ENCODE measurements at places on chromosomes 1 and 21.
A peak's percentile ranks its signal among the peaks of the same experiment; 100 is the strongest.

GRCh38 chr1:204633665-204634064 lies 51.9 kb downstream of the LRRN2 start:
- no peak for DNase-seq

DNA sequence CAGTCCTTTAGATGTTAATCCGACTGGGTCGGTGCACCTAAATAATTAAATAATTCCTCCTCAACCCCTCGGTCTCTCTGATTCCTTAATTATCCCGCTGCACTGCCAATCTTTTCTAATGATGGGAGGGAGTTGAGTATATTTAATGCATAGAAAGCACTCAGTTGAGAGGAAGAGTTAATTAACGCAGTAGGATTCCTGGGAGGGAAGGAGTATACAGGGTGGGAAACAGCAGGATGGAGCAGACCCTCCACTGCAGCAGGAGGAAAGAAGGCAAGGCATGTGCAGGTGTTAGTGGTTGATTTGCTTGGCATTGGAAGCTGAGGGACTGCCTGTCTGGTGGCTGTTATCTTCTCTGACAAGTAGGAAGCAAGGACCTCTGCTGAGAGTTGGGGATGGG lies 9.9 kb upstream of the REN start:
- DNase-seq, result no peak

DNA sequence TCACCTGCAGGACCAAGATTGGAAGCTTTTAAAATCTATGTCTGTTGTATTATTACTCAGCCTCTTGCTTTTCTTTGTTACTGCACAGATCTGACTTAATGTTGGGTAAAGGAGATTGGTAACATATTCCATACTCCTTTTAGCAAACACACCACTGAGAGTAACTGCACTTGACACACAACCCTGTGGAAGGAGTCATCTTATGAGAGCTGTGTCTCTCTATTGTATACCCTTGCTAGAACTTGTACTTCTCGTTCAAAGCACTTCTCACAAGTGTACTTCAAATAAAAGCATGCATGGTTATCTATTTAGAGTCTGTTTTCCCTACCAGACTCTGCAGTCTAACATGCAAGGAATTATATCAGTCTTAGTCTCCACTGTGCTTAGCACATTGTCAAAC lies 813.4 kb downstream of the ADGRL2 start:
- no peak for DNase-seq

DNA sequence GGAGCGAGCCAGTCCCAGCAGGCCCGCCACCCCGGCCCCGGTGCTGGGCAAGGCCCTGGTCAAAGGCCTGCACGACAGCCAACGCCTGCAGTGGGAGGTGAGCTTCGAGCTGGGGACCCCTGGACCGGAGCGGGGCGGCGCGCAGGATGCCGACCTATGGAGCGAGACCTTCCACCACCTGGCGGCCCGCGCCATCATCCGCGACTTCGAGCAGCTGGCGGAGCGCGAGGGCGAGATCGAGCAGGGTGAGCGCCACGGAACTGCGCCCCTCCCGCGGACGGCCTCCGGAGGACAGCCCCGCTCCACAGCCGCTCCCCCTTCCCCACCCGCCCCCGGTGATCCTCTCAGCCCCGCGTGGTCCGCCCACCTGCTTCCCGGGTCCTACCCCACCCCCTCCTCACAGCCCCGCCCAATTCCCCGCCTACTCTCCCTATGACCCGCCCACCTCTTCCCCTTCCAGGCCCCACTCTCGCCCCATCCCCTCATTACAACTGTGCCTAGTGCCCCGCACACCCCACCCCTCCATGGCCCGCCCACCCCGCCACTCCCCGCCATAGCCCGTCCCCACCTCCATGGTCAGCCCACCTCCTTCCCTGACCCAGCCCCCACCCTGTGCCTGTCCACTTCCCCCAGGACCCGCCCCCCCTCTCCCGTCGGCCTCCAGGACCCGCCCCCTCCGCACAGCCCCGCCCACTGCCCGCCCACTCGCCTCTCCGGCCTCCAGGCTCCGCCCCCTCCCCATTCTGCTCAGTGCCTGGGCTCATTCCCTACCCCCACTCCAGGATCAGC lies 52.7 kb downstream of the VWA5B1 start:
- DNase-seq, result peak; percentile 28

GRCh38 chr21:30707409-30707808 lies 11.2 kb downstream of the KRTAP21-3 start:
- DNase-seq, result no peak

- no peak for DNase-seq
Observed at GRCh38 chr1:20311289-20311688, 20.6 kb downstream of the VWA5B1 start.

DNA sequence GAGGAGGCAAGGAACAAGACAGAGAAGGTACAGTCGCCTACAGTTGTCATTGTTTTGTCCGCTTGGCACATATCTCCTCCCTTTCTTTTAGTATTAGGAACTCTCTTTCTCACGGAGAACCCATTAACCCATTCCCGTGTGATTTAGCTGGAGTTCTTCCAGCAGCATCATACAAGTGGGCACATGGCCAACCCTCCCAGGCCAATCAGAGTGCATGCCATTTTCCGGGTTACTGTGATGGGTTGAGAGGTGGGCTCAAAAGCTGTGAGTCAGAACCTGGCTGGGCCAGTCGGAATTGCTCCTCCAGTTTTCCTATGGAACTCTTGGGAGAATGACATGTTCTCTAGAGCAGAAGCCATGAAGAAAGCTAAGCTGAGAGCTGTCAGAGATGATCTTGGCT lies 83.1 kb upstream of the SOD1 start:
- no peak for DNase-seq

DNA sequence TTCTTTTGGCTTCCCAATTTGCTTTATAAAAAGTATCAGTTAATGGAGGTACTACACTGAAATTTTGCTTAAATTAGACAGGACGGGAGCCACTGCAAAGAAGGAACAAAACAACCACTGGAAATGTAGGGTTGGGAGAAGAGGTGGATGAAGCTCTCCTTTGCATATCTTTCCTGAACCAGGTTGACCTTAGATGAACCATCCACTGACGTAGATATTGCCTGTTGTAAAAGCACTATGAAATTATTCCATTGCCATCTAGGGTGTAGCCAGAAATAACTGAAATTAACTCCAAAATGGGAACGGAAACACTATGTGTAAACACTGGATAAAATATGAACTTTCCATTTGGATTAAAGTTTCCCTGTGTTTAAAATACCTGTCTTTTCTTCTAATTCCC lies 1.2 kb upstream of the ABL2 start:
- no peak for DNase-seq

- DNase-seq, result no peak
Observed at GRCh38 chr1:52686830-52687229, 11.3 kb downstream of the COA7 start.

- no peak for DNase-seq
Observed at GRCh38 chr21:23977971-23978370, 1629.3 kb downstream of the MRPL39 start.

DNA sequence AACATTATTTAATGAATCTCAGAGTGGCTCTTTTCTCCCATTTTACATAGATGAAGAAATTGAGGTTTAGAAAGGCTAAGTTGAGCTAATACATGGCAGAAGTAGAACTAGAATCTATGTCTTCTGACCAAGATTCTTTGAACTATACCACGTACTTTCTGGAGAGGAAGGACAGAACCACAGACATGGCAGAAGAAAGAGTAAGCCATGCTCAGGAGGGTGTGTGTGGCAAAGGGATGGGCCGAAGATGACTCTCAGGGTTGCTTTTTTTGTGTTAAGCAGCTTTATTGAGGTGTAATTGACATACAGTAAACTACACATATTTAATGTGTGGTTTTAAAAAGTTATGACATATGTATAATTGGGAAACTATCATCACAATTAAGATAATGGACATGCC lies 69.5 kb downstream of the PEX14 start:
- DNase-seq, result no peak

GRCh38 chr1:4218619-4219018 lies 318.5 kb upstream of the C1orf174 start:
- no peak for DNase-seq

- no peak for DNase-seq
Observed at GRCh38 chr1:98813738-98814309, 152.3 kb downstream of the SNX7 start.

GRCh38 chr1:177216587-177217202 lies 45.9 kb downstream of the BRINP2 start:
- DNase-seq, result no peak

GRCh38 chr1:207990876-207991582 lies 80.1 kb upstream of the CD34 start:
- DNase-seq, result no peak

- DNase-seq, result no peak
Observed at GRCh38 chr1:112906150-112906698, 49.8 kb downstream of the SLC16A1 start.

GRCh38 chr1:58333511-58333910 lies 213.0 kb downstream of the OMA1 start:
- DNase-seq, result no peak

DNA sequence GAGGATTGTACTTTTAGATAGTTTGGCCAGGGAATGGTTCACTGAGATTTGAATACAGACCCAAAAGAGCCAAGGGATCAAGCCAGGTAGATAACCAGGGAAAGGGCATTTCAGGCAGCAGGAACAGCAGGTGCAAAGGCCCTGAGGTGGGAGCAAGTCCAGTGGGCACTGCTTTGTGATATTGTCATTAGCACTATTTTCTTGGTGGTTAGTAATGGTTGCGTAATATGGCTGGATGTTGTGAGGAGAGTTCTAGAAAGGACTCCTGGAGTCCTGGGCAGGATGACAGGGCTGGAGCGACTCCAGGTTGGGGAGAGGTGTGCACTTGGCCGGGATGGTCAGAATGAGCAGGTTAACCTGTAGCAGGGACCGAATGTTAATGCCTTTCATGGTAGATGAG lies 4.4 kb downstream of the AZIN2 start:
- DNase-seq, result no peak

DNA sequence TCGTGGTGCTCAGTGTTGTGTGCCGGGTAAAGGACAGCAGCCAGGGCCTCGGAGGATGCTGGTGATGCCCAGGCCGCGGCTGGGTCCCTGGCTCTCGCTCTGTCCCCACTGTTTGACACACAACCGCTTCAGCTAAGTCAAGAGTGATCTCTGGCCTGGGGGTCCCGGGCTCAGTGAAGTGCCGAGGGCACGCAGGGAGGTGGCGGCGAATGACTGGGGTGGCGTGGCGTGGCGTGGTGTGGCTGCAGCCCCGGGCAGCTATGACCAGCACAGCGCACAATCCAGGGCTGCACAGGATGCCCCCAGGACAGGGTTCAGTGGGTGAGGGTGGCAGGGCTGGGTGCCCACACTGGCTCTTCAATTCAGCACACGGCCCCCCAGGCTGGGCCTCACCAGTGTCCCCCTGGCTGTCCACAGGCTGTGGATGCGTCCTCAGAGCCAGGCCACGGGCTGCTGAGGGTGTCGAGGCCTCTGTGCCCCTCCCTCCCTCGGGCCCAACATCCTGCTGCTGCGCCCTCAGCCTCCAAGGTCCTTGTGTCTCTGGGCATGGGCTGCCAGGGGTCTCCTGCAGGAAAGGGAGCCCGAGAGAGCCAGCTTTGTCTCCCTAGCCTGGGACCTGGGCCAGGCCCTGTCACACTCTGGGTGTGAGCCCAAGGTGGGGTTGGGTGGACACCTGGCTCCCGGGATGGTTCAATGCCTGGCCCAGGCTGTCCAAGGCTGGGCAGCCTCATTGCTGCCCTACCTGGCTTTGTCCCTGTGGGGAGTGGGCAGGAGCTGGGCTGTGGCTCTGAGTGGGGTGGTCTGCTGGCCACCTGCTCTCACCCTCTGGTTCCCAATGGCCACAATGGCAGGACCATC lies 12.0 kb upstream of the SKI start:
- DNase-seq, result no peak

GRCh38 chr1:49297783-49298182 lies 521.1 kb upstream of the BEND5 start:
- DNase-seq, result no peak

GRCh38 chr1:20507248-20507563 lies 745 bp downstream of the MUL1 start:
- no peak for DNase-seq

DNA sequence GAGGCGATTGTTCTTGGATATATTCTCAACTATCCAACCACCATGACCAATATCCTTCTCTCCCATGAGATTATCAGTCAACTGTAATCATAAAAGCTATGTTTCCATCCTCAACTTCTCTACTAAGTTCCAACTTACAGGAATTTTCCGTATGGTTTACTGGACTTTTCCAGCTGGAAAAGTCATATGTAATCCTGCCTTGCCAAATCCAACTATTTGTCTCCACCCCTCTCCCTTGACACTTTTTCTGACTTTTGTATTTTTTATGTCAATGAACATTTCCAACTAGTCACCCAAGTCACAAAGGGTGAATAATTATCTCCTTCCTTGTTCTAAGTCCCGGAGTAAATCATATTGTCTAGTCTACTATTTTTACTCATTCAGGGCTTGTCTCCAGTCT lies 293.1 kb downstream of the USP25 start:
- DNase-seq, result no peak

DNA sequence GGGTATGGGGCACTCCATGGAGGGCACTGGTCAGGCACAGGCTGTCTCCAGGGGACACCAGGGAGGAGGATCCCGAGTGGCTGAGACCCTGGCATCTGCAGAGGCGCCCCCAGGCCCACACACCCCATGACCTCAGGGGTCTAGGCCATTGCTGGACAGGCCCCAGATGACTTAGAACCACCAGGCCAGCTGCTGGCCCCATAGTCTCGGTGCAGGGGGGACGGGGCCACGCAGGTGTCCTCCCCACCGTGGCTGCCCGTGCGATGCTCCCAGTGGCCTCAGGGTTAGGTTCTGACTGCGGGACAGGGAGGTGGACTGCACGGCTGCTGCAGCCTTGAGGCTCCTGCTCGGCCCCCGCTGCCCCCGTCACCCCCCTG lies 44.0 kb downstream of the MORN1 start:
- DNase-seq, result peak; percentile 10

- DNase-seq, result no peak
Observed at GRCh38 chr1:115262886-115263285, 75.2 kb downstream of the NGF start.

DNA sequence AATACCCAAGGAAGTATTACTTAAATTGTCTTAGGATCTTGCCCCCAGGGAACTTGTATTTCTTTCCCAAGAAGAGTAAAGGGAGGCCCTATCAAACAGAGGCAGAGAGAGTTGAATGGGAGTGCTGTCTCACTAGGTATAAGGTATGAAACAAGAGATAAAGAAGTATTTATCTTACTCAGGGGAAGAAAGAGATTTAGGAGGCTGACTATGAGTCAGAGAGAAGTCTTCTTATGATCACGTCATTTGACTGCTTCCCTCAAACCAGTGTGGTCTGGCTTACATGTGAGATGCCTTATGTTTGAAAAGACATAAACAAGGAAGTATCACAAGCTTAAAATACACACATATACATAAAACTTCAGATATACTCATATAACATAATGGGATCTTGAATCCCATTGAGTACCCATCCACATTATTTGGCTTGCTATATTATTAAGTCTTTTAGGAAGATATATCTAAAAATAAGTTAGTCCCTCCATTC lies 29.6 kb downstream of the DUSP10 start:
- no peak for DNase-seq

DNA sequence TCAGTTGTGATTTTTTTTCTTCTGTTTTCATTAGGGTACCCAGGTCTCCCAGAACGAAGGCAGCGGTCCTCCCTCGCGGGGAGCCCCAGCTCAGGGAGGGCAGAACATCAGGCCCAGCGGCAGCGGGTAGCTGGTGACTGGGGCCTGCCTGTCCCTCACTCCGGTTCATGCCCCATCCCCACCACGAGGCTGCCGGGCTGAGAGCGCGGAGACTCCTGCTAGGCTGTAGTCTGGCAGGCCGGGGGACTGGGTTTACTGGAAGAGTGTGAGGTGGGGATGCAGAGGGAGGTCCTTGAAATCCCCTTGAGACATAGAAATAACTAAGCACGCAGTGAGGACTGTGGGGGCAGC lies 10.5 kb downstream of the BRINP2 start:
- DNase-seq, result no peak
